ENCODE measurements at places on chromosomes 2 and 18.
A peak's percentile ranks its signal among the peaks of the same experiment; 100 is the strongest.

DNA sequence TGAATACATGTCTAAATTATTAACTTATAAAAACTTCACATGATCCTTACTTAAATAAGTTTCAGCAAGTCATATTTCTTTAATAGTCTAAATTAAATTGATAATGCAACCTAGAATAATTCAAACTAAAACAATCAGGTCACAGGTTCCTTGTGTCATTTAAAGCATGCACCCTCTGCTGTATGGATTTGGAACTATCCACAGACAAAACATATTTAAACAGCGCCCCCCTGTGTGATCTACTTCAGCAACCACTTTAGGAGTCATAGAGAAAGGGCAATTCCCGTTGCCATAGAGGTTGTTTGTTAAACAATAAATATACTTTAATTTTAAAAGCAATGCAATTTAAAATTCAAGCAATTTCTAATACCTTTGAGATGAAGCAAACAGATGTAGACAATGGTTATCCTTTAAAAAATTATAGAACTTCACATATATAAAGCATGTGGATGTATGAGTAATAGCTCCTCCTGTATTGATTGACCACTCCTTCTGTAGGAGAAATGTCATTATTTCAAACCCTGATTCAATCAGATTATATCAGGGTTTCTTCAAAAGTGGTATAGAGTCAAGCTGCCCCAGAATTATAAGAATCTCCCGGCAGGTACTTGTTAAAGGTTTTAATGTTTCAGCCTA, 21.2 kb downstream of the GRB14 start:
- DNase-seq = peak; percentile 10

DNA sequence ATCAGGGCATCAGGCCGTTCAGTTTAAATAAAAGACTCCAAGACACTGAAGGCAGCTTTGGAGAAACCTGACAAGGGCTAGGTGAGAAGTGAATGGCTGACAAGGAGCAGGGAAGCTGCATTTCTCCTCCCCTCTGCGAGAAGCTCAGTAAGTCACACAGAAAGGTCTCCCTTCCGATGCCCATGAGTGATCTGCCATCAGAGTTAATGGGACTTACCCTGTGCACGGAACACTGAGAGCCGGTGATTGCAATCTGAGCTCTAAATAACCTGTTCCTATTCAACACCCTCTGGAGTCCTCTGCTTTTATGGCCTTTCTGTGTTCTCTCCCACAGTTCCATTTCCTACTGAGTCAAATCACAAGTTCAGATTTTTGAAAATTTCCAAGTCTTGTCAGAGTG, 322.2 kb upstream of the MYT1L start:
- no peak for DNase-seq

DNA sequence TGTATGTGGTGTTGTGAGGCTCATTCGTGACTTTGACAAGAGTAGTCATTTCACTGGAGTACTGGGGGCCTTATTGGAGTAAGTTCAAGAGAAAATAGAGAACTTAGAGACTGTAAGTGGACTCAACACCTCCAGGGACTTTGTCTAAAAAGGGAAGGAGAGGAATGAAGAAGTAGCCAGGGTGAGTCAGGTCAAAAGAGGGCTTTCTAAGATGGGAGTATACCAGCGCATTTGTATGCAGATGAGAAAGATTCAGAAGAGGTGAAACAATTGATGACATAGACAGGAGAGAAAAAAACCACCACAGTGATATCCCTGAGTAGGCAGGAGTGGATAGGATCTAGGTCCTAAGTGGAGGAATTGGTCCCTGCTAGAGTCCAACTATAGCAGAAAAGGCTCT, 246.8 kb downstream of the IKZF2 start:
- DNase-seq = no peak

DNA sequence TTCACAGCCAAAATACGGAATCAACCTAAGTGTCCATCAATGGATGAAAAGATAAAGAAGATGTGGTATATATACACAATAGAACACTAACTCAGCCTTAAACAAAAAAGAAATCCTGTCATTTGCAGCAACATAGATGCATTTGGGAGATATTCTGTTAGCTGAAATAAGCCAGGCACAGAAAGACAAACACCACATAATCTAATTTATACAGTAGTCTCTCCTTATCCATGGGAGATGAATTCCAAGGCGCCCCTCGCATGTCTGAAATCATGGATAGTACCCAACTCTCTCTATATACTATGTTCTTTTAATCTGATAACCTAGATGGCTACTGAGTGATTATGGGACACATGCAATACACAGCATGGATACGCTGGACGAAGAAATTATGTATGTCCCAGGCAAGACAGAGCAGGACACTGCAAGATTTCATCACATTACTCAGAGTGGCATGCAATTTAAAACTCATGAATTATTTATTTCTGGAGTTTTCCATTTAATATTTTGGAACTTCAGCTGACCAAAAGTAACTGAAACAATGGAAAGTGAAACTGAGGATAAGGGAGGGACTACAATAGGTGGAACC, 39.5 kb downstream of the ORC4 start:
- DNase-seq = no peak

DNA sequence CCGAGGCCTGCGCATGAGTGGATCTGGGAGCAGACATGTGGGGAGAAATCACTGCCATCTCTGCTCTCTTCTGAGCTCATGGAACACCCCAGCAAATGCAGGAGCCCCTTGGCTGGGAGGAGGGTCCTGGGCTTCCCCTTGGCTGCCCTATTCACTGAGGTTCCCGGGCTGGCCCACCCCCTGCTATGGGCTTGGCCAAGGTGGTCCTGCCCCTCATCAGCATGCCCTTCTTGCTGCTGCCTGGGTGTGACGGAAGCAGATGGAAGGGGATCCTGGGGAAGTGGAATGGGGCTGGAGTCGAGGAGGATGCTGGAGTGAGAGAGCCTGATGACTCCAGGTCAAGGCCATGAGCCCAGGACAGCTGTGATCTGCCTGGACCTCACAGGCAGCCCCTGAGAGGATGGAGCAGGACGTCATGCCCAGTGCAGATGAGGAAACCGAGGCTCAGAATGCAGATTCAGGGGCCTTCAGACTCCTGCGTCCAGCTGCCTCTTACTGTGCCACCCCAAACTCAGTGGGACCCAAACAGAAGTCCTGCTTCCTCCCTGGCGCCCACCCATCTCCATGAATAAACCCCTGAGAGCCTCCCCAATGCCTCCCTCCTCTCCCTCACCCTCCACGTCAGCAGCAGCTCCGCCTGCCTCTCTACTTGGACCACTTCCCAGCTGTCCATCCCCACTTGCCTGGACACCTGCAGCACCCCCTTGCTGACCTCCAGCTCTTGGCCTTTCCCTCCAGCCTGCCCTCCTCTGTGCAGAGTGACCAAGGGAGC, 4.0 kb downstream of the SNED1 start:
- no peak for DNase-seq

GRCh38 chr18:76491776-76492668, 3.0 kb downstream of the ZNF516 start:
- DNase-seq = peak; percentile 68

GRCh38 chr2:43391878-43392215, 165.4 kb upstream of the ZFP36L2 start:
- DNase-seq = peak; percentile 69

DNA sequence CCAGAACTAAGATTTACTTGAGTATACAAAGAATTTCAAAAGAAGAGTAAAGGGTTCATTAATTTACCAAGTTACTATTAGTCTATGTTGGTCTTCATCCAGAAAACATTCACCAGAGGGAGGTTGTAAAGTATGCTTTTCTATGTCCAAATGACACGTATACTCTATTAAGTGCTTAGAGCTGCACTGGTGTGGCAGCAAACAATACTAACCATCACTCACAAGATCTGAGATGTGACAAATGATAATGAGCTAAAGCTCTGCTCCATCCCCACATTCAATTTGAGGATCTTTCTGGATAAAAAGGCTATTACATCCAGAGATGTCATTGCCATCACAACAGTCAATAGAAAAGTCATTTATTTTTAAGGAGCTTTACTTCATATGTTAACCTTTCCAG, 926.5 kb upstream of the KLHL29 start:
- no peak for DNase-seq

GRCh38 chr18:28432339-28432738, 255.4 kb upstream of the CDH2 start:
- DNase-seq = no peak

GRCh38 chr2:74712223-74713053, 58.4 kb downstream of the SEMA4F start:
- DNase-seq = no peak

DNA sequence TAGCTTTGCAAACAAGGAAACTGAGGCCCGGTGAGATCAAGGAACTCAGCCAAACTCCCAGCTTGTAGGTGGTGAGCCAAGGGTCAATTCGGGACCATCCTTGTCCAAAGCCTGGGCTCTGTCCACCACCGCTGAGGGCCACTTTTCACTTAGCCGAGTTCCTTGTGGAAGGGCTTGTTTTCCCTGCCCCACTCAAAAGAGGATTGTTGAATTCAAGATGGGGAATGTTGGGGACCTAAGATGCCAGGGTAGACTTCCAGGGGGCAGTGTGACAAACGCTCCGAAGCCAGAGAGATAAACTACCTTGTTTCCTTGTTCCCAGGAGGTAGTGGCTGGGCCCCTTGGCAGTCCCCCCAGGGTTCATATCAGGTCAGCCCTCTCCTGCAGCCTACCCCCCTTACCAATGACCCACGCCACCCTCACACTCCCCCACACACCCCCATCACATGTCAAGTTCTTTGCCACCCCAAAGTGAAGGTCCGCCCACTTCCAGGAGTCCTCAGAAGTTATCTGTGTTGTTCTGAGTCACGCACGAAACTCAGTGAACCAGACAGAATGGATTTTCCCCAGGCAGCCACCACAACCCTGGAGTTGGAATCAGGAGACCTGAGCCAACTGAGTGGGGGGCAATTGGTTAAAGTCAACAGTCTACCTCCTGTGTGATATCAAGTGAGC, 10.3 kb upstream of the ATOH8 start:
- no peak for DNase-seq

- DNase-seq = no peak
Observed at GRCh38 chr18:59606193-59607077, 90.8 kb downstream of the CCBE1 start.

GRCh38 chr18:54086046-54086802, 138.2 kb downstream of the MBD2 start:
- DNase-seq = peak; percentile 60

DNA sequence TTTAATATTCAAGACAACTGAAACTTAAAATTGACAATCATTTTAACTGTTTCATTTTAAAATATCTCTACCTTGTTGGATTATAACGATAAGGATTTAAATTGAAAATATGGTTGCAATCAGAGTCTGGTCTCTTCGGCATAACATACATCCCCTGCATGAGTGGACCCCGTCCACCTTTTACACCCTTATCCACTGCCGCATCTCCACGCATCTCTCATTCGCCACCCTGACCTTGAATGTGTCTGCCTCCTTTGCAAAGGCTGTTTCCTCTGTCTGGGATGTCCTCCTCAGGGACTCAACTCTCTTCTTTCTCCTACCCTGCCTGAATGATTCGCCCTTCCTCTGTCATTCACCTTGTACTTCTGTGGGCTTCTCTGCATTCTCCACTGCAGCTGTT, 87.6 kb downstream of the SPATS2L start:
- DNase-seq = no peak

- DNase-seq = no peak
Observed at GRCh38 chr2:173947131-173947530, 18.0 kb downstream of the SP3 start.

- no peak for DNase-seq
Observed at GRCh38 chr2:128755695-128756364, 437.2 kb upstream of the HS6ST1 start.

GRCh38 chr18:56200381-56200911, 437.9 kb downstream of the TXNL1 start:
- DNase-seq = no peak

DNA sequence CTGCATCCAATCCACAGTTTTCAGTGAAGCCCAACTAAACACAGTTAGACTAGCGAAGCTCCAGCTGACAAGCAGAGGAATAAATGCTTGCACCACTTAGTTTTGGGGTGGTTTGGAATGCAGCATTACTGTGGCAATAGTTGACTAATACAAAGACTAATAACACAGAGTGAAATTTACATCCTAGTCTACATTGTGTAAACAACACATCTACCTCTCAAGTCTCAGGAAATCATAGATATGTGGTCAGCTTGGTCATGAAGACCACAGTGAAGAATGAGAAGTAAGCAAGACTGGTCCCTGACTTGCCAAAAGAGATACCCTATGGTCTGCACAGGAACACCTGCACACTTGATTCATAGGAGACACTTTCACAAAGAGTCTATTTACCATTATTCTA, 155.1 kb upstream of the TANK start:
- DNase-seq = no peak
